ENCODE measurements at places on chromosomes 12 and 14.

DNA sequence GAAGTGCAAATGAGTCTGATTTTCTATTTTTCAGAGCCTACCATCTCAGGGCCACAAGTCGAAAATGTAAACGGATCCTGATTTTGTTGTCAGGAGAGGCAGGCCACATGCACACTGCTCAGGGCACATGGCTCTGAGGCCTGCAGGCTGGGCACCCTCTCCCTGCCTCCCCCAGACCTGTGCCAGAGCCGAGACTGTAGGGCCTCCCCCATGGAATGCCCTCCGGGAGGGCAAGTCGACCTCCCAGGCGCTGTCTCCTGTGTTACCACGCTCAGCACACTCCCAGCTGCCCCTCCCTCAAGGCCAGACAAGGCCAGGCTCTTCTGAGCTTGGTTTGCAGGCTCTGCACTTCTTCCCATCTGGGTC lies 121.7 kb downstream of the CRACR2A start:
- no peak for DNase-seq

DNA sequence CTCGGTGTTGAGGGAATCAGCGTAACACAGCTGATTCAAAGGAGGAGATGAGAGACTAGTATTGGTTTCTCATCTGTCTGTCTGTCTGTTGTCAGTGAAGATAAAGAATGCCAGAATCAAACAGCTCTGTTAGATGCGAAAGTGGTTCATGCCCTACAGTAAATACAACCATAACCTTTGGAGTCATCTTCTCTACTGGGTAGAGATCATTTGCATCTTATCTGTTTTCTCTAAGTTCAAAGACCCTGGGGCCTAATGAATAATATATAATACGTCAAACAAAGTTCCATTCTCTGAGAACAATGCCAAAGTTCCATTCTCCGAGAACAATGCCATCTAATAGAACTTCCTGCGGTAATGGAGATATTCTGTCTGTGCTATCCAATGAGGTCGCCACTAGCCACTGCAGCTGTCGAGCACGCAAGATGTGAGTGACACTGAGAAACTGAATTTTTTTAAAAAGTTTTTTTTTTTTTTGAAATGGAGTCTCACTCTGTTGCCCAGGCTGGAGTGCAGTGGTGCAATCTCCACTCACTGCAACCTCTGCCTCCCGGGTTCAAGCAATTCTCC lies 6.6 kb downstream of the IL31 start:
- no peak for DNase-seq

DNA sequence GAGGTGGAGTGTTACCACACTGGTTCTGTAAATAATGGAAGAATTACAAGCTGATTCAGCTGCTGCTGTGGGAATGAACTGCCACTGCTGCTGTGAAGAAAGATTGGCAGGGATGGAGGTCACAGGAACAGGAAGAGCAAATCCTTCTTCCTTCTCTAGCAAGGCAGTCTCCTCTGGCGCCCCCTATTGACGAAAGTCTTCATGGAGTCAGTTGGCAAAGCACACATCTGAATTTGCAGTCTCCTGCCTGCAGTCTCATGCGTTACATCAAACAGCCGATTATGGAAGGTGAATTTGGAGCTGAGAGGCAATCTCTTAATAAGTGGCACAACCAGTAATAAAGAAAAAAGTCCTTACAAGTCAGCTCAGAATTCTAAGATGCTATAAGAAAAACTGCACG lies 106.0 kb upstream of the TMTC1 start:
- DNase-seq: peak; percentile 70

- no peak for DNase-seq
Measured at GRCh38 chr12:11758087-11758486, 108.6 kb downstream of the ETV6 start.

DNA sequence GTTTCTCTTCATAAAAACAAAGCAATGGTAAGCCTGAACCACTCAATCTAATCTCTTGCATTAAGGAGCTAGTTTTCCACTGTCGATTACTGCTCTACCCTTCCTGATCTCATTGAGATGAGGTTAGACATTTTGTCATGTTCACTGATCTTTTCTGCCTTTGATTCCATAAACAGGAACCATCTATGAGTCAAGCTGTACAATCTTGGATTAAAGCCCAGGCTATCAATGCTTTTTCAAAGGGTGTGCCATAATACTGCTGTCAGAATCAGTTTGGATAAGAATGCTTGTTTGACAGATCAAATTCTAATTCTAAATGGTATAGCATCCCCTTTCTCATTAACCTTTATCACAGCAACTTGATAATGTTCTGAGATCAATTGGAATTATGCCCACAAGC lies 16.1 kb downstream of the GRIP1 start:
- DNase-seq: no peak

GRCh38 chr12:81809113-81809777 lies 50.1 kb upstream of the PPFIA2 start:
- no peak for DNase-seq

- no peak for DNase-seq
Measured at GRCh38 chr12:49478949-49479664, 59.7 kb upstream of the KCNH3 start.

- no peak for DNase-seq
Measured at GRCh38 chr12:13986031-13986430, 4.6 kb upstream of the GRIN2B start.

GRCh38 chr12:89225401-89225800 lies 126.9 kb downstream of the DUSP6 start:
- DNase-seq: peak; percentile 71

- no peak for DNase-seq
Measured at GRCh38 chr12:86275356-86275755, 19.2 kb upstream of the MGAT4C start.

DNA sequence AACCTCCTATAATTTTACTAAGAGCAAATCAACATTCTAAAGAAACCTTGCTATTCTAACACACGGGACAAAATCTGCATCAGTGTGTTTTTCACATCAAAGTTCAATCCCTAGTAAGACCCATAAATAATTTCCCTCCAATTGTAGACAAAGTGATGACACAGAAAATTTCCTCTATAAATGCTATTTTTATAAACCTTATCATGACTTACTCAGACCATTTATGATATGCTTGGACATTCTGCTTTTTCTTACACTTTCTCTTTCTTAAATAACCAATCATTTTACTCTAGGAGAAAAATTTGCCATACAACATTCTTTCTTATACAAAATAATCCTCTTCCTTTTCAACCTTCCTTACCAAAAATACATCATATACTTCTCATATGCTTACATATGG lies 67.0 kb downstream of the SDR9C7 start:
- no peak for DNase-seq

DNA sequence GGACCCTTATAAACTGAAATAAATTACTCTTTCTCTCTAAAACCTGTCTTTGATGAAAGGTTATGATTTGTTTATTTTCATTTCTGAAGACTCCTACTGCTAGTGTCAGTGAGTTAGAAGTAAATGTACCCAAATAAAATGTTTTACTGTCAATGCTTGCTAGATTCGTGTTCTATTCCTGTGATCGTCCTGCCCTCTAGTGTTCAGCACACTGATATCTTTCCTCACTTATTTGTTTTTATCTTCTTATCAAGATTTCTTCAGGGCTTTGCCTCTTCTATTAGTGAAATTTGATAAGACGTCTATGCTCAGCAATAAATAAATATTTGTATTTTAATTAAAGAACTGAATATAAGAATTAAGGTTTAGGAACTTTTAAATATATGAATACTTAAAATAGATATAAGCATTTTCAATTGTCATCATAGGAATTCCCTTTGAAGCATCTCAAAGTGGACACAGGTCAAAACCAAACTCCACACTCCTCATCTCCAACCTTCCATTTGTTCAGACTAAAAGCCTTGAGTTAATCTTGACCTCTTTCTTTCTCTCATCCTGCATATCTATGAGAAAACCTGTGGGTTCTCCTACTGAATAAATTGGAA lies 75.8 kb downstream of the C12orf50 start:
- peak; percentile 54 for DNase-seq

DNA sequence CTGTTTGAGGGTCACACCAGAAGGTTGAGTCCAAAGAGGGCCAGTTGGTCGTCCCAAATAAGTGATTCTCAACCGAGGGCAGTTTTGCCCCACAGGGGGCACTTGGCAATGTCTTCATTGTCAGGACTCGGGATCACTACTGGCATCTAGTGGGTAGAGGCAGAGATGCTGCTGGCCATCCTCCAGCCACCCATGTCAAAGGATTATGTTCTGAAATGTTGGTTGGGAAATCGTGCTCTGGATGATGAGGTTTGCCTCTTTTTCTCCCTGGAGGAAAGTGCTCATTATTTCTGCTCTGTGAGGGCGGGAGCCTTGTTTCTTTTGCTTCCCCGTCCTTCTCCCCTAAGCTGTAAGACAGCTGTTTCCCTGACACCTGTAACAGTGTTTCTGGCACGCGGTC lies 3.6 kb downstream of the ZNF839 start:
- peak; percentile 68 for DNase-seq

GRCh38 chr12:71938728-71939385 lies at the start of gene TPH2:
TPH2 (plus strand) TSS chr12:71938845; CDS start chr12:71938987, 142 bp downstream.
- DNase-seq: peak; percentile 55

DNA sequence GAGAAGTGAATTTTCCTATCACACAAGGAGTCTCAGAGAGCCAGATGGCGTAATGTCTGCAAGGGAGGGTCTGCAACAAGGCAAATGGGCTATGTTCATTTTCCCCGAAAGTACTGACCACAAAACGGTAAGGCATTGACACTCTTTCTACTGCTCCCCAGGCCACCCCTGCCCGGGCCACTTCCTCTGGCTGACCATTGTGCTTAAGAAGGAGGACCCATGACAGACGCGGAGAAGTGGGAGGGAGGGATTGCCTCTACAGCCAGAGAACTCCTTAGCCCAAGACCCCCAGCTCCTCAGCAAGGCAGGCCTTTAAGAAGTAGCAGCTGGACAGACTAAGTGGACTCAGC lies 1.2 kb downstream of the NCKAP5L start:
- no peak for DNase-seq

DNA sequence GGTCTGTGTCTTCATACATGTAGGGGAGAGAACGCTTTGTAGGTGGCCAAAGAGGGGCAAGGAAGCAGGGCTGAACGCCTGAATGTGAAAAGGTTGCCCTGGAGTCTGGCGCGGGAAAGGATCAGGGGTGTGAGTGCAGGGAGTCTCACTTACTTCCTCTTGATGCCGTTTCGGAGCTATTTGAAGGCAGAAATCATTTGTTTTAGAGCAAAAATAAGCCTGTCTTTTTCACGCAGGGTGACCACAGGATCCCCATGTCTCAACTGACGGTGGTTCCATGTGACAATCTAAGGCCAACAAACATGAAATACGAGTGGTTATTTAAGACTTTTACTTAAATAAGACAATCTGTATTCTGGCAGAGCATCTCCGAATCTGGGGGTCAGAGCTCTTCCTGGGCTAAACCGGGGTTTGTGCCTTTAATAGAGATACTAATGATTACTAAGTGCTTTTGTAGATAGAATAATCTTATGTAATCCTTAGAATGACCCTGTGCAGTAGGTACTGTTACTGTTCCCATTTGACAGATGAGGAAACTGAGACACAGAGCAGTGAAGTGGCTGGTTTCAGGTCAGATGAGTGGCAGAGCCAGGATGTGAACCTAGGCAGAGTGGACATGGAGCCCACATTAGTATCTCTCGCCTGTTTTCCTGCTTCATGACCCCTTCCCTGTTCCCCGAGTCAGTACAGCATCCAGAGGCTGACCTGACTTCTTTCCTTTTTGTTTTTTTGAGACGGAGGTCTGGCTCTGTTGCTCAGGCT lies 1.9 kb downstream of the BRI3BP start:
- peak; percentile 16 for DNase-seq

- DNase-seq: no peak
Measured at GRCh38 chr12:99455350-99456035, 192.1 kb upstream of the GARIN6 start.

GRCh38 chr12:15530361-15530760 lies 208.1 kb downstream of the PTPRO start:
- DNase-seq: no peak

DNA sequence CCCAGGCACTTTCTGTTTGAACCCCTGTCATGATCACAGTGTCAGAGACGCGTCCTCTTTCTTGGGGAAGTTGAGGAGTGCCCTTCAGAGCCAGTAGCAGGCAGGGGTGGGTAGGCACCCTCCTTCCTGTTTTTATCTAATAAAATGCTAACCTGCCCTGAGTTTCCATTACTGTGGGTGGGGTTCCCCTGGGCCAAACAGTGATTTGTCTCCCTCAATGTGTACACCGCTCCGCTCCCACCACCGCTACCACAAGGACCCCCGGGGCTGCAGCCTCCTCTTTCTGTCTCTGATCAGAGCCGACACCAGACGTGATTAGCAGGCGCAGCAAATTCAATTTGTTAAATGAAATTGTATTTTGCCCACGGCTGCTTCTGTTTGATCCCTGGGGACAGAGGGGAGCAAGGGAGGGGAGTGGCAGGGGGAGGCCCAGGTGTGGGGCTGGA lies 5.1 kb downstream of the SHMT2 start:
- no peak for DNase-seq

DNA sequence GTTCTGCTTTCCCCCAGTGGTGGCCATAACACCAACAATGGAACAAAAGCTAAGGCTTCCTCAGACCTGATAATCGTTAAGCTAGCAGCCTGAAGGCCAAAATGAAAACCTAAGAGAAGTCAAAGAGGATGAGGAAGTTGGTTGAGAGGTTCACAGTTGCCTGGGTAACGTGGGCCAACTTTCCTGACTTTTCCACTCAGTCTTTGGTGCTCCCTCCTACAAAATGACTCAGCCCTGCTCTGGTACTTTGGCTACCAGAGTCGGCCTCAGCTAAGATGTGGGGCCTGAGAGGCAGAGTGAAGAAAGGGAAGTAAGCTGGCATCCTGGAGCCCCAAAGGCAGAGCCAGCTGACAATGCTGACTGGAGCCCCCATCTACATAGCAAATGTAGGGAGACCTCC lies 14.9 kb upstream of the FKBP11 start:
- no peak for DNase-seq

DNA sequence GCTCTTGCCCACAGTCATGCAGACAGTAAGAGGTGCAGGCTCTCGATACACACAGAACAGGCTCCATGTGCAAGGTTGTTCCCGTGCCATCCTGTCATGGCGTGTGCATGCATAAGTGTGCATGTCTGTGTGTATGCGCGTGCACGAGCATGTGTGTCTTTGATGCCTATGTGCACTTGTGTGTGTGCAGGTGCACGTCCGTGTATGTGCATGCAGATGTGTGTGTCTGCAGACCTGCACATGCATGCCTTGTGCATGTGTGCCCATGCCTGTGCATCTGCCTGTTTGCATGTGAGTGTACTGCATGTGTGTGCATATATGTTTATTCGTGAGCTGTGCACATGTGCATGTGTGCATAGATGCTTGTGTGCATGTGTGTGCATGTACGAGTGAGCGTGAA lies 309.8 kb downstream of the TMEM121 start:
- no peak for DNase-seq

- DNase-seq: no peak
Measured at GRCh38 chr12:95385246-95386035, 88.5 kb upstream of the METAP2 start.

GRCh38 chr14:96400495-96400894 lies 8.6 kb downstream of the AK7 start:
- no peak for DNase-seq

DNA sequence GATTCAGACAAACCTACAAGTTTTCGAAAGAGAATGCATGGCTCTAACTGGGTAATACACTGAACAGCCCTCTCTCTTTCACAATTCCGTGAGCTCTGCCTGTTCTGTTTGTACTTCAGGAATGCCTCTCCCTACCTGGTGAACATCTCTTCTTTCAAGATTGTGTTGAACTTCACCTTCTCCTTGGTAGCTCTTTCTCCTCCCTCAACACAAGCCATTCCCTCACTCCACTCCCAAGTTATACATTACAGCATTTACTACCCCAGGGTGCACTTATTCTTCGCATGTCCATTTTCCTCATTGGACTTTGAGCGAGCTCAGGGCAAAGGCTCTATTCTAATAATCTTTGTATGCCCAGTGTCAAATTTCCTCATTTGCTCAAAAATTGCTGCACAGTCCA lies 28.3 kb downstream of the NRDE2 start:
- no peak for DNase-seq

GRCh38 chr14:92781350-92781749 lies 12.8 kb upstream of the GOLGA5 start:
- DNase-seq: no peak

All from HT-29 (cell line).